ENCODE measurements at places on chromosomes 6 and 20.

- no peak for DNase-seq
Measured at GRCh38 chr6:137171053-137171374, 2.4 kb downstream of the IL22RA2 start.

- DNase-seq, result no peak
Measured at GRCh38 chr6:43683708-43684455, 3.7 kb downstream of the MRPS18A start.

GRCh38 chr6:158092806-158093205 lies 75.3 kb downstream of the SERAC1 start:
- DNase-seq, result no peak

DNA sequence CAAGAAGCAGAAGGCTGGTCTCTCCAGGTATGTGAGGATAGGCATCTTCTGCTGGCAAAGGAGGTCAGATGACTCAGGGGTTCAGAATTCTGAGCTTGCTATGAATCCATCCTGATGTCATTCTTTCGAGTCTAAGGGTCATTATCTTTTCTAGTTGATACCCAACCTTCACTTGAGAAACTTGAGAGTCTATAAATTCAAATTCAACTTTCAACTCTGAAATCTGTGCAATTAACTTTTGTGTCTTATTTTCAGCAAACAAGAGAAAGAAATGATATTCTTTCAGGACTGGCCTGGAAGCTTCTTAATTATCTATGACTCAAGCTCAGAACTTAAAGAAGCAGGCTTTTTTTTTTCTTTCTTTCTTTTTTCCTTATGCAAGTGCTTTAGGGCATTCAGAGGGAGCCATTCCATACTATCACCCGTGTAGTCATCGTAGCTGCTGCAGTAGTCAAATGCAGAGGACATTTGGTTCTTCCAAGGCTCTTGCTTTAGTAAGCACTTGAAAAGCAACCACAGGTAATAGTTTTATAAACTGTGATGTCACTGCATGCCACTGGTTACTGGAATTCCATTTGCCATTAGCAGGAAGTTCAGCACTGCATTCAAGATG lies 93.0 kb downstream of the ADTRP start:
- DNase-seq, result no peak

DNA sequence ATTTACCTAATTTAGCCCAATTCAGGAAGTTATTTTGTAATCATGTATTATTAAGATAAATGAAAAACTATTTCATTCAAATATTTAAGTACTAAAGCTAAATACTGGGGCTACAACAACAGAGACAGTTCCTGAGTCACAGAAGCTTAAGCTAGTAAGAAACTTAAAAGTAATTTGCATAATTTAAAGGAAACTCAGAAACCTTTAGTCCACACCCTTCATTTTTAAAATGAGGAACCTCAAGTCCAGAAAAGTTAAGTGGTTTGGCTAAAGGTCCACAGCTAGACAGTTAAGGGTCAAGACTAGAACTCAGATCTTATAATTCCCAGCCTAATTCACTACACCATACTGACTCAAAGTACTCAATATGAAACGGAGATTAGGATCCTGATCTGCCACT lies 7.2 kb downstream of the LMBRD1 start:
- DNase-seq, result no peak

- DNase-seq, result no peak
Measured at GRCh38 chr6:96162711-96163120, 146.9 kb downstream of the FUT9 start.
